ENCODE measurements at places on chromosomes 16 and 17. TPM values are rescaled to one million over a fixed set of nuclear protein-coding genes. Genes with fewer than 3 reads are reported as not detected.

Gene LDHD
- 4.8 TPM for polyA plus RNA-seq

- no peak for DNase-seq
Observed at GRCh38 chr16:60073376-60073775, 1339.3 kb upstream of the GOT2 start.

DNA sequence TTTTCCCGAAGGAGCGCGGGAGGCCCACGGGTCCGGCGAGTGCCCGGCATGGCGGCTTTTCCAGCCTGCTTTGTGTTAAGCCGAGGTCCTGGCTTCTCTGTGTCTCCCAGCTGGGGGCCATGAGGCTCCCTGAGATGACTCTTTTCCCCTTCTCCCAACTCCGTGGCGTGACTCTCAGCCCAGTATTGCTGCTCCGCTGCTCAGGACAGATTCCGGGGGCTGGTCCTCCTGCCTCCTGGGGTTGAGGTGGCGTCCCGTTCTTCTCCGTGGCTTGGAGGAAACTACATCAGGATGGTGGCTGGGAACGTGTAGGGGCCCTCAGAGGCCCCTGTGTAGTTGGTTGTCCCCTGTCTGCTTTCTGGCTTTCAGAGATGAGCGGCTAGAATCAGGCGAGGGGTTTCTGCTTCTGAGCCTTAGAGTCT, 951 bp downstream of the GPS1 start:
- no peak for DNase-seq

DNA sequence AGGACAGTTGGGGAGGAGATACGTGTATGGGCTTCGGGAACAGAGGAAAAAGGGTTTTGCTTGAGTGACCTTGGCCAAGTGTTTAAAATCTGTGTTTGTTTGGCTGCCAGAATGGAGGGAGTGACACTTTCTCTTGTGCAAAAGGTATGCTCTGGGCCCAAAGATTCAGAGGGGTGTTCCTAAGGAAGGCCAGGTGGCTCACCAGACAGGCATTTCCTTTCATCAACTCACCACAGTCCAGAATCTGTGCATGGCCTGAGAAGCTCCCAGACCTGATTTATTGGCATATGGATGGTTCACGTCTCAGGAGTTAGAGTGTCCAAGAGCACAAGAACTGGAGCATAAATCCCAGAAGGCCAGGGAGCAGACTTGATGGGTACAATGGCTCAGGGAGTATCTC, 53.4 kb upstream of the NLK start:
- DNase-seq: no peak

All from left renal pelvis (tissue), 4 donors.